ENCODE measurements at places on chromosomes 7 and 10. TPM values are rescaled to one million over a fixed set of nuclear protein-coding genes. Genes with fewer than 3 reads are reported as not detected.

The OLAH gene
- total RNA-seq: not detected

The GTPBP4 gene
- 114 TPM for total RNA-seq

The OR2A7 gene
- not detected for total RNA-seq

The ANXA8L1 gene
- total RNA-seq: 87.4 TPM

The PDCD11 gene
- total RNA-seq: 44.5 TPM
